ENCODE measurements at places on chromosomes 11 and 22. TPM values are rescaled to one million over a fixed set of nuclear protein-coding genes. Genes with fewer than 3 reads are reported as not detected.

The OR5P2 gene
- not detected for total RNA-seq

The INPP5J gene
- total RNA-seq, result not detected

The RFPL3 gene
- not detected for total RNA-seq

The CARD10 gene
- total RNA-seq, result 13.1 TPM

The APOBEC3G gene
- total RNA-seq, result 20.0 TPM

The OR52H1 gene
- total RNA-seq, result 0.65 TPM

The TPBGL gene
- not detected for total RNA-seq

The ZNF215 gene
- 3.9 TPM for total RNA-seq

The OR5B12 gene
- total RNA-seq, result not detected
